Thoracic aorta (tissue), 2 donors: ENCODE measurements at places on chromosomes 4 and X. TPM values are rescaled to one million over a fixed set of nuclear protein-coding genes. Genes with fewer than 3 reads are reported as not detected.

The ASB12 gene
- not detected for total RNA-seq

The TCEAL5 gene
- 1.2 TPM for total RNA-seq

DNA sequence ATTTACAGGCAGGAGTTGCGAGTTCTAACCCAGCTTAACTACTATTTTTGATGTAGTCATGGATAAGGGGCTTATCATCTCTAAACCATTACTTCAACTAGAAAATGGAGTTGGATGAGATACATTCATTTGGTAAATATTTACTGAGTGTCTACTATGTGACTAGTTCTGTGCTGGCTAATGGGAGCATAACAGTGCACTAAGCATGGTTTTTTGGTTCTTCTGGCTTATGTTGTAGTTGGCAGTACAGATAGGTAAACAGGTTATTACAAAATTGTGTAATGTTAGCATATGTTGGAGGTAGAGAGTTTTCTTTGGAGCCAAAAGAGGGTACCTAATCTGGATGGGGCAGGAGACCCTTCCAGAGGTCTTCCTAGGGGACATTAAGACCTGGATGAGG lies 25.8 kb upstream of the PI4K2B start:
- H3K4me3 ChIP-seq = no peak overlapping the region
- H3K4me1 ChIP-seq = no peaks in the 10 kb centered on the region
- H3K27me3 ChIP-seq = no peaks in the 10 kb centered on the region
- H3K36me3 ChIP-seq = no peaks in the 10 kb centered on the region
- H3K27ac ChIP-seq = no peak overlapping the region
- DNase-seq = no peak

DNA sequence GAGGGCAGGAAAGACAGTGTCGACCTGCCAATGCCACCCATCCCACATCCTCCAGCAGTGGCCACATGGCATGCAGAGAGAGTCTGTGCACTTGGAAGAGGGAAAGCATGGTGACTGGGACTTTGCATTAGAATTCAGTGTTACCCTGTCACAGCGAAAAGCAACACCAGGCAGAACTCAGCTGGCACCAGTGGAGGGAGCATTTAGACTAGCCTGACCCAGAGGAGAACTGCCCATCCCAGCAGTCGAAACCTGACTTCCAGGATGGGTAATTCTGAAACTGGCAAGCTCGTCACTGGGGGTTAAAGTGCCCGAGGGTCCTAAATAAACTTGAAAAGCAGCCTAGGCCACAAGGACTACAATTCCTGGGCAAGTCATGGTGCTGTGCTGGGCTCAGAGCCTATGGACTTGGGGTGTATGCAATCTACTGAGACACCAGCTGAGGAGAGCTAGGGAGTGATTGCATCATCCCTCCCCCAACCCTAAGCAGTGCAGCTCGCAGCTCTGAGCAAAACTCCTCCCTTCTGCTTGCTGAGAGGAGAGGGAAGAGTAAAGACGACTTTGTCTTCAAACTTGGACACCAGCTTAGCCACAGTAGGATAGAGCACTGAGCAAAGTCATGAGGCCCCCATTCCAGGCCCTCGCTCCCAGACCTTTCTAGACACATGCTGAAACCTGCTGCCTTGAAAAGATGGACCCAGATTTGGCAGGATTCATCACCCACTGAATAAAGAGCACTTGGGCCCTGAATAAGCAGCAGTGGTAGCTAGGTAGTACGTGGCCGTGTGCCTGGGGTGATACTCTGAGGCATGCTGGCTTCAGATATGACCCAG lies 68.8 kb downstream of the DDX60L start:
- H3K4me1 ChIP-seq = peaks cover 12% of the 10 kb centered on the region
- no peaks in the 10 kb centered on the region for H3K27me3 ChIP-seq
- H3K4me3 ChIP-seq = no peak overlapping the region
- no peak overlapping the region for H3K27ac ChIP-seq

DNA sequence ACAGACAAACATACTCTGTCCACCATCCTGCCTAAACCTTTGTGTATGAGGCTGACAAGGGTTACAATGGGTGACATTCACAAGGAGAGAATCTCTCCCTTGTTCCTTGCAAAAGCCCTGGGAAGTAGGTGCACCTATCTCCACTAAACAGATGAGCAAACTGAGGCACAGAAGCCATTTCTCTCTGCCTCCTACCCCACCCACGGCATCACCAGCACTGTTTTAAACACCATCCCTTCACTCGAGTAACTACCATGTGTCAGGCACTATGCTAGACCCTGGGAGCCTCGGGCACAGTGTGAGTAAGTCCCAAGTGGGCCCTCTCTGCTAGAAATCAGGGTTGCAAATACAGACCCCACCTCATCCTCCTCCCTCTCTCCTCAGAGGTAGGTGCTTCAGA lies 899 bp downstream of the LYAR start:
- DNase-seq = no peak

- peaks cover 30% of the 10 kb centered on the region for H3K4me1 ChIP-seq
- peaks cover 4% of the 10 kb centered on the region for H3K36me3 ChIP-seq
- H3K27me3 ChIP-seq = no peaks in the 10 kb centered on the region
- peak overlapping the region; percentile 77 for H3K27ac ChIP-seq
- no peak overlapping the region for H3K4me3 ChIP-seq
- peak; percentile 3 for DNase-seq
Measured at GRCh38 chrX:129577473-129577872, 37.4 kb downstream of the OCRL start.

DNA sequence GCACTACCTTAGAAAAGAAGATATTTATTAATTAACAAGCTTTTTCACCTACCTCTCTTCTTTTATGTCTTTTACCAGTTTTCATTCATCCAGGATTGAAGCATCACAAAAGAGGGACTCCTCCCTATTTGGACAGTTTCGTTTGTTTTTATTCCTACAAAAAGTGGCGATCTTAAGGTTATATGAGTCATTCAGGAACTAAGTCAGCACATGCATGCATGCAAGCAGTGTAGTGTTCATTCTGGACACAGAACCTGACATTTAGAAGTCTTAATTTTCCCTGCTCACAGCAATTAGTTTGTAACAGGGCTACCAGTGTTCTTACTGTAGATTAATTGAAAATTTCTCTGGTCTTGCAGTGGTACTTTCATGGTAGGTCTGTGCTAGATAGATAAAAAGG lies 47.9 kb upstream of the QRFPR start:
- no peak overlapping the region for H3K4me3 ChIP-seq
- H3K4me1 ChIP-seq = no peaks in the 10 kb centered on the region
- H3K27ac ChIP-seq = no peak overlapping the region
- H3K27me3 ChIP-seq = no peaks in the 10 kb centered on the region

- H3K36me3 ChIP-seq = no peaks in the 10 kb centered on the region
- H3K4me3 ChIP-seq = no peak overlapping the region
- no peak for DNase-seq
- H3K27me3 ChIP-seq = no peaks in the 10 kb centered on the region
Measured at GRCh38 chrX:110210417-110211139, 107.3 kb downstream of the AMMECR1 start.

GRCh38 chr4:96162636-96163035 lies 322.7 kb downstream of the PDHA2 start:
- no peaks in the 10 kb centered on the region for H3K27me3 ChIP-seq
- DNase-seq = no peak
- H3K4me3 ChIP-seq = no peak overlapping the region
- no peak overlapping the region for H3K27ac ChIP-seq
- no peaks in the 10 kb centered on the region for H3K36me3 ChIP-seq
- H3K4me1 ChIP-seq = no peaks in the 10 kb centered on the region

GRCh38 chrX:153416781-153417450 lies 5.6 kb downstream of the ZFP92 start:
- DNase-seq = no peak
- no peaks in the 10 kb centered on the region for H3K27me3 ChIP-seq
- H3K36me3 ChIP-seq = no peaks in the 10 kb centered on the region
- H3K4me3 ChIP-seq = no peak overlapping the region
- no peaks in the 10 kb centered on the region for H3K4me1 ChIP-seq
- no peak overlapping the region for H3K27ac ChIP-seq

- H3K4me1 ChIP-seq = no peaks in the 10 kb centered on the region
- no peaks in the 10 kb centered on the region for H3K36me3 ChIP-seq
- peak within 1 kb of the TSS; percentile 61 for H3K27ac ChIP-seq
- DNase-seq = no peak
Measured at GRCh38 chr4:40749717-40750460, at the start of gene NSUN7. Gene NSUN7 (plus strand): TSS chr4:40749955. CDS start chr4:40750694, 739 bp downstream.

DNA sequence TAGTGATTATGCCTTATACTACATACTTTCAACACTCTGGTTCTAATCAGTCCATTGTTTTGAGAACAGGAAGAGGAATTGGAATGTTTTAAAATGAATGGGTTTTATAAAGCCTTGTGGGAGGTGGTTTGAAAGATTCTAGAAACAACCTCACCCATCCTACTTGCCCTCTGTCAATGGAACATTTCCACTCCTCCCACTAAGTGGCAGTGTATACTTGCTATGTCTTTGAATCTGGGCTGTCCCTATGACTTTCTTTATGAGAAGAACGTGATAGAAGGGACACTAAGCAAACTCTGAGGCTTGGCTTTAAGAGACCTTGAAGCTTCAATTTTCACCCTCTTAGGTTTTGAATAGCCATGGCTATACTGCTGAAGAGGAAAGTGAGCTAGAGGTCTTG lies 611.2 kb downstream of the PPP4R3C start:
- H3K27me3 ChIP-seq = no peaks in the 10 kb centered on the region
- H3K27ac ChIP-seq = no peak overlapping the region
- H3K36me3 ChIP-seq = no peaks in the 10 kb centered on the region
- no peaks in the 10 kb centered on the region for H3K4me1 ChIP-seq
- no peak overlapping the region for H3K4me3 ChIP-seq
- DNase-seq = no peak

GRCh38 chr4:8071766-8072165 lies 86.8 kb downstream of the ABLIM2 start:
- H3K4me1 ChIP-seq = no peaks in the 10 kb centered on the region
- no peak overlapping the region for H3K4me3 ChIP-seq
- no peaks in the 10 kb centered on the region for H3K27me3 ChIP-seq
- no peaks in the 10 kb centered on the region for H3K36me3 ChIP-seq
- no peak for DNase-seq

DNA sequence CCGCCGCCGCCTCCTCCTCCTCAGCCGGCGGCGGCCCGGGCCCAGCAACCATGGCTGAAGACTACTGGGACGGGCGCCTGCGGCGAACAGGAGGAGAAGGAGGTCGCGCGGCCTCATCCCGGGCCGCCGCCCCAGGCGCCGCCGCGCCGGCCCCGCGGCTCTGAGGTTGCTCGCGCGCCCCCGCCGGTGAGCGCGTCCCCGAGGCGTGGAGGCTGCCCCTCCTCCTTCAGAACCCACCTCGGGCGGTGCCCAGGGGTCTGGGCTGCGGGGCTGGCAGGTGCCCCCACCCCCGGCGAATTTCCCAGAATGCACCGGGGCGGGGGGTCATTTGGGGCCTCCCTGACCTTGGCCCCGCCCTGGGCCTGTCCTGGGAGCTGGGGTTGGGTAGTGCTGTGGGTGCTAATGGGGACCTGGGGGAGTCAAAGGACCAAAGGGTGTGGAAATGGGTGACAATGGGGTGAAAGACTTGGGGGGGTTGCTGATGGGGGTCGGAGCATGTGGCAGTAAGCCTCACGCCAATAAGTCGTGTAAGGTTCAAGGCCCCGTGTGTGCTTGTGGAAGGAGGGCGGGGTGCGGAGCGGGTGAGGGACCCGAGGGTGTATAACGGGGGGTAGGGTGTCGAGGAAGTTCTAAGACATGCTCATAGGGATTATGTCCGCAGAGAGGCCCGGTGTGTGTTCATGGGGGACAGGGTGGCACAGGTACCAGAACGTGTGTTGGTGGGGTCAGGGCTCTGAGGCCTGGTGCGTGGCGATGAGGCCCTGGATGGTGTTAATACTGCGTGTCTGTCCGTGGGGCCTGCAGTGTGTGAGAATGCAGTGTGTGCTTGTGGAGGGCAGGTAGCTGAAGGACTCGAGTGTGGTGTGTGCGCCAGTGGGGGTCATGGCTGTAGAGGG lies 687 bp downstream of the CDK16 start:
- peak overlapping the region; percentile 92 for H3K27ac ChIP-seq
- peaks cover 26% of the 10 kb centered on the region for H3K4me1 ChIP-seq
- no peak for DNase-seq
- H3K4me3 ChIP-seq = peak overlapping the region; percentile 81
- no peaks in the 10 kb centered on the region for H3K27me3 ChIP-seq

- DNase-seq = no peak
- H3K4me1 ChIP-seq = no peaks in the 10 kb centered on the region
- no peaks in the 10 kb centered on the region for H3K27me3 ChIP-seq
- no peak overlapping the region for H3K27ac ChIP-seq
- H3K4me3 ChIP-seq = no peak overlapping the region
Measured at GRCh38 chrX:68365341-68365740, 68.0 kb downstream of the OPHN1 start.

DNA sequence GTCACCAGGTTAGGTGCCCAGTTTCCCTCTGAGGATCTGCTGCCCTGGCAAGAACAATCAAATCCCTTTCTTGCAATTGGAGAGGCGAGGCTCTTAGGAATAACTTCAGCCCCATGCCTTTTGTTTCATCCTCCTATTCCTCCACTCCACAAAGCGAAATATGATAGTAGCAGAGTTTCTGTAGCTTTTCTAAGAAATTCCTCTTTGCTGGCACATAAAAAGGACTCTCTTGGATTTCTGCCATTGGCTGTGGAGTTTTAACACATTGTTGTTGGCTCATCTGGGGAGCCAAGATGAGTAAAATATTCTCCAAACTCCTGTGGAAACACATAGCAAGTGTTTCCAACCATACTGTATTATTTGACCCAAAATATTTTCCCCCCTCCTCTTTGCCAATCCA lies 11.0 kb upstream of the ADGRG2 start:
- H3K27me3 ChIP-seq = no peaks in the 10 kb centered on the region
- H3K4me3 ChIP-seq = no peak overlapping the region
- no peaks in the 10 kb centered on the region for H3K4me1 ChIP-seq

GRCh38 chr4:114562176-114562904 lies 36.3 kb upstream of the UGT8 start:
- H3K27me3 ChIP-seq = no peaks in the 10 kb centered on the region
- no peak for DNase-seq
- H3K4me1 ChIP-seq = no peaks in the 10 kb centered on the region
- H3K27ac ChIP-seq = no peak overlapping the region
- H3K36me3 ChIP-seq = no peaks in the 10 kb centered on the region

GRCh38 chr4:71367546-71367945 lies 28.7 kb downstream of the SLC4A4 start:
- DNase-seq = no peak
- no peaks in the 10 kb centered on the region for H3K4me1 ChIP-seq
- no peaks in the 10 kb centered on the region for H3K27me3 ChIP-seq
- H3K36me3 ChIP-seq = no peaks in the 10 kb centered on the region

DNA sequence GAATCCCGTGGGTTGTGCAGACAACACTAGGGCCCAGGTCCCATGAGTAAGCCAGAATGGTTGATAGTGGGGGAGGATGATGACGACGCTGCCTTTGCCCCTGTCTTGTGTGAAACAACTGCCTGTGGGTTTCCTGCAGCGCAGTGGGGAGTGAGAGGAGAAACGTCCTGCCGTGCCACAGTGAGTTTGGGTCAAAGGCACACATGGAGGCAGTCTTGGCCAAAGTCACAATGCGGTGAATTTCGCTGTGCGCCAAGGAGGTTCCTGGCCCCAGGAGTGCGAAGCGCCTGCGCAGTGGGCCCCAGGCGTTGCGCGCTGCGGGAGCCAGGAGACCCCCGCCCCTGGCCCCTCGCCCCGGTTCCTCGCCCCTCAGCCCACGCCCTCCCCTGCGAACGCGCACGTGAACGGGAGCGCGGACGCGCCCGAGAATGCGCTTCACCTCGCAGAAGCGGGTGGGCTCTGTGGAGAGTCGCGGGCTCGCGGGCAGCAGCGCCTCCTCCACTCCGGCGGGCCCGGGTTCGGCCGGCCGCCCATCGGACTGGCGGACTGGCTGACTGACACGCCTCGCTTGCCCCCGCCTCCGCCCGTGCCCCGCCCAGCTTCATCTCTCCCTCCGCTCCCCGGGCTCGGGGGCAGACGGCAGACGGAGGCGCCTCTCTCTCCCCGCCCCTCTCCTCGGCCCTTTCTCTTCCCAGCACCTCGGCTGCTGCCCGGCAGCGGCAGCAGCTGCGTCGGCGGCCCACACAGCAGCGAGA lies at the start of gene NUDT10:
Gene NUDT10 (plus strand): TSS at position 635 of the 755 bp plus-strand sequence. CDS start 144 bp downstream, outside the sequence.
- H3K27ac ChIP-seq = peak within 1 kb of the TSS; percentile 38
- DNase-seq = no peak
- no peaks in the 10 kb centered on the region for H3K36me3 ChIP-seq
- H3K27me3 ChIP-seq = no peaks in the 10 kb centered on the region
